Urinary bladder (tissue), 4 donors: ENCODE measurements at places on chromosomes 7 and 10. TPM values are rescaled to one million over a fixed set of nuclear protein-coding genes. Genes with fewer than 3 reads are reported as not detected.

GPR26 gene
- polyA plus RNA-seq: not detected

BMPER gene
- polyA plus RNA-seq: 3.5 TPM

GHRHR gene
- not detected for polyA plus RNA-seq

CBLL1 gene
- polyA plus RNA-seq: 16.8 TPM

DGKB gene
- 1.2 TPM for polyA plus RNA-seq

TECTB gene
- not detected for polyA plus RNA-seq

SFRP4 gene
- polyA plus RNA-seq: 2.2 TPM

DNAJC12 gene
- polyA plus RNA-seq: 3.1 TPM

ZNF22 gene
- polyA plus RNA-seq: 17.1 TPM

TECPR1 gene
- 14.2 TPM for polyA plus RNA-seq

DDIT4 gene
- 277 TPM for polyA plus RNA-seq

TLX1 gene
- not detected for polyA plus RNA-seq

CPN1 gene
- 0.05 TPM for polyA plus RNA-seq

CAV2 gene
- polyA plus RNA-seq: 86.5 TPM

CDNF gene
- 0.86 TPM for polyA plus RNA-seq

NEURL1 gene
- 27.8 TPM for polyA plus RNA-seq

HOXA9 gene
- polyA plus RNA-seq: 20.5 TPM

TDRD1 gene
- polyA plus RNA-seq: 0.04 TPM

GIGYF1 gene
- polyA plus RNA-seq: 27.2 TPM

DNA sequence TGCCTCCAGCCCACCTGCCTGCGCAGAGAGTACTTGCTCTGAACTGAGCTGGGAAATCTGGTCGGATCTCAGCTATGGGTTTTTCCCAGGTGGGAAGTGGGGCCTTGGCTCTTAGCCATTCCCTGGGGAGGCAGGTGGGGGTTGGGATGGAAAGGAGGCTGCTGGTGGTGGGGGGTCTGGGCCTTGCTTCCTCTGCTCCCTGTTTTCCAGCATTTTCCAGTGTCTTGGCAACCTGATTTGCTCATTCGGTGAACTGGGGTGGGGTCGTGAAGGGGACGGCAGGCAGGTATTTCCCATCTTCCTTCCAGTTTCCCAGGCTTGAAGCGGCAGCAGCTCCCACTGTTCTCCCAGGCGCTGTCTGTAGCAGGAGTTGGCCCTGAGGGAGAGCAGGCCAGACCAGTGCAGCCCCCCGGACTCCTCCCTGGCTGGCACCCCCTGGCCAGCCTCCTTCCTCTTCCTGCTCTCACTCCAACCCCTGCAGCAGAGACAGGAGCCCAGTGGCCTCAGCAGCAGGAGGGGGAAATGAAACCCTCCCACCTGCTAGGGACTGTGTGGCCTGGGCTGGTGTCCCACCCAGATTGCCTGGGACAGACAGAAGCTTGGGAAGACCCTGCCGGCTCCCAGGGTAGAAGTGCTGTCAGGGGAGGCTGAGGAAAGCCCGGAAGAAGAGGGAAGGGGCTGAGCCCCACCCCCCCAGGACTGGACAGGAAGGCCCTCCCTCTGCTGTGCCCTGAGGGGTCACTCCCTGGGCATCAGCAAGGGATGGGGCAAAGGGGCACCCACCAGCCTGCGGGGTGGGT, 6.6 kb downstream of the TRIM8 start:
- no peak for DNase-seq

DNA sequence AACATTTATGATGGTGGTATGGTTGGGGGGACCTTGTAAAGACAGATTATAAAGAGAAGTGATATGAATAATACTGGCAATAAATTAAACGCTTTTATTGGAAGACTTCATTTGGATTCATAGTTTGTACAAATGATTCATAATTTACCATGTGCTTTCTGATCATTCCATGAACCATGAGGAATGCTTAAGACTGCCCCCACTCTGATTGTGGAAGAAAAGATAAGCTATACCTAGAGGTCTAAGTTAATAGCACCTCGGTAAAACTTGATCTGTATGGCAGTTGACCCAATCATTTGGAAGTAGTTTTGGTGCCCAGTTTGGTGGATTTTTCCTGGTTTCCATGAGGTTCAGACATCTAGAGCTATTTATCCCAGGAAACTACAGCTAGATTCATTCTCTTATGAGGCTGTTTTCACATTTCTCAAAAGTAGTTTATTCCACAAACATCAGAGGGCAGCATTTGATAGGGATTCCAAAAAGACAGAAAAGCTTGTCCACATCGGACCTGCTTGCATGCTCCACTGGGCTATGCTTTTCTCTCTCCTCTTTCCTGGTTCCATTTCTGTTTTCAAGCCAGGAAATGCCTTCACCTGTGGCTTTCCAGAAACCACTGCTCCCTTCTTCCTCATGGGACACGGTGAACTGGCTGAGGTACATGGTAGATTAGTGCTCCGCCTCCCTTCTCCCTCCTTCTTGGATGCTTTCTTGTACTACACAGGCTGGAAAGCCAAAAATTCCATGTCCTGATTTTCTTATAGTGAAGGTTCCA, 29.2 kb downstream of the TFAM start:
- peak; percentile 37 for DNase-seq

GRCh38 chr10:4844864-4845263, 18.9 kb downstream of the AKR1E2 start:
- no peak for DNase-seq

DNA sequence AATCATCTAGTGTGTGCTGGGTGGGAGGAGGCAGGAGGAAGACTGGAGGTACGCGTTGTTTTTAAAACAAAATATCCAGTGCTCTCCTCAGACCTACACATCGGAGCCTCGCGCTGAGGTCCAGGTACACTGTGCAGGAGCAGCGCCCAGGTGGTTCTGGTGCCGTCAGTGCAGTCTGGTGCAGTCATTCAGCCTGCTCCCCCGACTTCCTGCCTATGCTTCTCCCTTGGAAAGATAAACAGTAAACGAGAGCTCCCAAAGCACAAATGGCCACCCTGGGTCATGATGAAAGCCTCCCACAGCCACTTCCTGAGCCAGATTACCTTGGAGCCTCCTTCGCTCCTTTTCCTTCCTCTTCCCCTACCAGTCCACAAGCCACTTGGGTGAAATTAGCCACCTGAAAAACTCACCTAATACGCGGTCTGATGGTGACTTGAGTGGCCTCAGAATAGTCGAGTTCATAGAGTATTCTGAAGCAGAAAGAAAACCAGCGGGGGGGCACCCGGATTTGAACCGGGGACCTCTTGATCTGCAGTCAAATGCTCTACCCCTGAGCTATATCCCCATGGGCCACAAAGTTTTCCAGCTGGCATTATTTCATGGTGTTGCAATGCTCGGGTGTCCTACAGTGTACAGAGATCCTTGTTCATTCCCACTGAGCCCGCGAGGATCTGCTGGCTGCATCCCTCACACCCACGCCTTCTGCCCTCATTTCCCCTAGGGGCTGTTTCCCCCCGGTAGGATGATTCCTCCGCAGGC, 82.5 kb downstream of the ZNF467 start:
- no peak for DNase-seq

- no peak for DNase-seq
These were observed 398.9 kb upstream of the GALNT17 start for GRCh38 chr7:70733090-70733489.

DNA sequence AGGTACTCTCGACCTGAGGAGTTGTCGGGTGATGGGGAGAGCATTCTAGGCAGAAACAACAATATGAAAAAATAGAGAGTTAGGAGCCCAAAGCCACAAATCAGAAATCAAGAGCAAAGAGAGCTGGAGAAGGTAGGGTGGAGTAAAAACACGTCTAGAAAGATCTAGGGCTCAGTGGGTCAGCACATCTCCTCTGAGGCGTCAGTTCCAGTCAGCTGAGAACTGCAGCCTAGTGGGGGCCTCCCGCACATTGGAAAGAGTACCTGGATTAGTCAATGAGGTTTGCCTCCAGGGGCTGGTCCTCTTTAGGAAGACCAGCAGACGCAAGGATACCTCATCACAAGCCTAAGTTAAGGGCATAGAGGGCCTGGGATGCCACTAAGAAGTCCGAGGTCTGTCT, 113.2 kb upstream of the LANCL2 start:
- no peak for DNase-seq

DNA sequence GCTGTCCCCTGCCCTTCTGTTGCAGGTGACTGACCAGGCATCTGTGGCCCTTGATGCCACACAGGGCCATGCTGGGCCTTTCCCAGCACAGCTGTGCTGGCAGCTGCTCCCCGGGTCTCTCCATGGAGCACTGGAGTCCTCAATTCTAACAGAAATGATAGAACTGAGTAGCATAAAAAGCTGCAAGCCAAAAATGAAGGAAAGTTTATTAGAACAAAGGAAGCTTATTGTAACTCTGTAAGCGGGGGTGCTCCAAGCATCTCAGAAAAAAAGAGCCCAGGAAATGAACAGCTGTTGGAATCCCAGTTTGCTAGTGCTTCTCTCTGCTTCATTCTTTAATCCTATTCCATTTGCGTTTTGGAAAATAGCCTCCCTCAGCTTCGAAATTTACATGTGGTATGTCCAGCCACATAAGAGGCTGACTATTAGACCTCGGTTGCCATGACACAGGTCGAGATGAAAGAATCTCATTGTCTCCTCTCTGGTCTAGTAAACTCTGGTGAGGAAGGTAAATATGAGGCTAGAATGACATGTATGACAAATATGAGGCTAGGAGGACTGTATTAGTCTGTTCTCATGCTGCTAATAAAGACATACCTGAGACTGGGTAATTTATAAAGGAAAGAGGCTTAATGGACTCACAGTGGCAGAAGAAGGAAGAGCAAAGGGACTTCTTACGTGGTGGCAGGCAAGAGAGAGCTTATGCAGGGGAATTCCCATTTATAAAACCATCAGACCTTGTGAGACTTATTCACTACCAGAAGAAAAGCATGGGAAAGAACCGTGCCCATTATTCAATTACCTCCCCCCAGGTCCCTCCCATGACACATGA, 23.7 kb downstream of the EPDR1 start:
- DNase-seq: no peak

DNA sequence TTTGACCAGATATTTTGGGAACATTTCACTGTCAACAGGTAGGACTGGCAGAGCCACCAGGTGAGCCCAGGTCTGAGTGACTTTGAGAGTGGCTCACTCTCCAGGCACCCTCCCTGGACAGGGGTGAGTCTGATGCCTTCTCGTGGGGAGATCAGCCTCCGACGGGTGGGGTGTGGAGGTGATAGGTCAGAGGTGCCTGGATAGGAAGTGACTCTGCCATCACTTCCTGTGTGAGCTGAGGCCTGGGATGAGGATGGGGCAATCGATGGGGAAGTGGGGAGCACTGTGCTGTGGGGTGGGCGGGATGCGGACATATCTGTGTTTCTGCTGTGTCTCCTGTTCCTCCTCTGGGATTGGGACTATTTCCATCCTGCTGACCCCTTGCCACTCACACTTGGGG, 34.6 kb downstream of the IFT22 start:
- no peak for DNase-seq

- DNase-seq: no peak
These were observed 11.6 kb upstream of the UPP1 start for GRCh38 chr7:48077423-48077822.

GRCh38 chr7:35565927-35566326, 129.0 kb downstream of the HERPUD2 start:
- DNase-seq: no peak

- DNase-seq: no peak
These were observed 331.9 kb upstream of the LRRN3 start for GRCh38 chr7:110759069-110759468.

DNA sequence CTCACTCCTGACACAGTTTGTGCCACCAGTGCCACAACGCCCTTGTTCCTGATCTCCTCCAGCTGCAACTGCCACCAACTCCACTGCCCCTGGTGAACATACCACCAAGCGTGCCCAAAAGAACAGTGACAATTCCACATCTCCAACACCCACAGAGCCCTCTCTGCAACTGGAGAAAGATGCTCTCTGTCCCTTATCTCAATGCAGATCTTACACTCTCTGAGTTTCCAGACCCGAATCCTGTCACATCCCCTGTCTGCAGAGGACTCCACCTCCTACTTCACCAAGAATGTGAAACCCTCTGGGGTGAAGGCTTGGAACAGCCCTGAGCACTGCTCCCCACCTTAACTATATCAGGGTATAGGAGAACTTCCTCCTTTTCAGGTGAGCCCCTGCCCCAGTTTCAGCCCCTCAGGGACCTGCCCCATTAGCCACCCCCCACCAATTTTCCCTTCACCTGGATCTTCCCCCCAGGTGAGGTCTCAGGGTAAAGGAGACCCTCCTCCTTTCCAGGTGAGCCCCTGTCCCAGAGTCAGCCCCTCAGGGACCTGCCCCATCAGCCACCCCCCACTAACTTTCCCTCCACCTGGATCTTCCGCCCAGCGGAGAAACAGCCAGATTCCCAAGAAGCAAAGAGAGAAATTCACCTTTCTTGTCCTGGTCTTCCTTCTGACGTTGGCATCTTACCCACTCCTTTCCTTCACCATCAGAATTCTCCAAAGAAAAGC, 55.0 kb downstream of the CPXM2 start:
- no peak for DNase-seq

- DNase-seq: no peak
These were observed 57.4 kb upstream of the CASD1 start for GRCh38 chr7:94452239-94452638.

DNA sequence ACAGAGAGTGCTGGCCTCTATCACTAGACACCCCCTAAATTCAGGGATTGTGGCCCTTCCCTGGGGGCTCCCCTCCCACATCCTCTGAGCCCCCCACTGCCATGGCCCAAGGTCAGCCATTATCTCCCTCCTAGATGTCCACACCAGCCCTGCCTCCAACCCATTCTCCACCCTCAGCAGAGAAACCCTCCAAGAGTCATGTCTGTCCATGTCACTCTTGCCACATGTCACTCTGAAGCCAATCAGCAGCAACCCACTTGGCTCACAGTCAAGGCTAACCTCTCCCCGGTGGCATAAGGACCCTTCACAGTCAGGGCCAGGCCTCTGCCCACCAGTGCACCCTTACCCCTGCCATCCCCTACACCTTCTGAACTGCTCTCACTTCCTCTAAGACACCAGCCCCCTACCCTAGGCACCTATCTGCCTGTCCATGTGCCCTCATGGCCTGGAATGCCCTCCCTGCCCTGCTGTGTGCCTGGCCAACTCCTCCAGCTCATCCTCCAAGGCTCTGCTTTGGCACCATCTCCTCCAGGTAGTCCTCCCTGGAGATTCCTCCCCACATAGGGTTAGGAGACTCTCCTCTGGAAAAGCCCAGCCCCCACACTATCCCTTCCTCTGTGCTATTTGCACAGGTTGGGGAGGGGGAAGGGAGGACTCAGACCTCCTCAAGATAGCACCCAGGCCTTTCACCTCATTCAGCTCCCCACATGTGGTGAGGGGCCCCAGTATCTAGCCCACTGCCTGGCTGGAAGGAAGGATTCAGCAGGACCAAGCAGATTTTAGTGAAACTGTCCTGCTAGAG, 83.7 kb downstream of the GRID1 start:
- DNase-seq: no peak

GRCh38 chr10:22369434-22370072, 24.3 kb downstream of the SPAG6 start:
- no peak for DNase-seq

DNA sequence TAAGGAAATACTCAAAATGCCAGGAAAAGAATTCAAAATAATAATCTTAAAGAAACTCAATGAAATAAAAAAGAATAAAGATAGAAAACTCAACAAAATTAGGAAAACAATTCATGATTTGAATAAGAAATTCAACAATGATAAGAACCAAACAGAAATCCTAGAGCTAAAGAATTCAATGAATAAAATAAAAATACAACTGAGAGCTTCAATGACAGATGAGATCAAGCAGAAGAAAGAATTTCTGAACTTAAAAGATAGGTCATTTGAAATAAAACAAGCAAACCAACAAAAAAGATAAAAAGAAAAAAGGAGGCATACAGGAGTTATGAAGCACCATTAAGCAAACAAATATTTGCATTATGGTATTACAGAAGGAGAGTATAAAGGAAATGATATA, 5.6 kb upstream of the AKR1B1 start:
- DNase-seq: no peak

GRCh38 chr7:105013816-105014692, at the start of gene KMT2E:
Gene KMT2E (plus strand): TSS chr7:105014205. CDS start chr7:105040953, 26,748 bp downstream.
- peak; percentile 80 for DNase-seq
